GM12865 (cell line): ENCODE measurements at places on chromosomes 11 and 22.

DNA sequence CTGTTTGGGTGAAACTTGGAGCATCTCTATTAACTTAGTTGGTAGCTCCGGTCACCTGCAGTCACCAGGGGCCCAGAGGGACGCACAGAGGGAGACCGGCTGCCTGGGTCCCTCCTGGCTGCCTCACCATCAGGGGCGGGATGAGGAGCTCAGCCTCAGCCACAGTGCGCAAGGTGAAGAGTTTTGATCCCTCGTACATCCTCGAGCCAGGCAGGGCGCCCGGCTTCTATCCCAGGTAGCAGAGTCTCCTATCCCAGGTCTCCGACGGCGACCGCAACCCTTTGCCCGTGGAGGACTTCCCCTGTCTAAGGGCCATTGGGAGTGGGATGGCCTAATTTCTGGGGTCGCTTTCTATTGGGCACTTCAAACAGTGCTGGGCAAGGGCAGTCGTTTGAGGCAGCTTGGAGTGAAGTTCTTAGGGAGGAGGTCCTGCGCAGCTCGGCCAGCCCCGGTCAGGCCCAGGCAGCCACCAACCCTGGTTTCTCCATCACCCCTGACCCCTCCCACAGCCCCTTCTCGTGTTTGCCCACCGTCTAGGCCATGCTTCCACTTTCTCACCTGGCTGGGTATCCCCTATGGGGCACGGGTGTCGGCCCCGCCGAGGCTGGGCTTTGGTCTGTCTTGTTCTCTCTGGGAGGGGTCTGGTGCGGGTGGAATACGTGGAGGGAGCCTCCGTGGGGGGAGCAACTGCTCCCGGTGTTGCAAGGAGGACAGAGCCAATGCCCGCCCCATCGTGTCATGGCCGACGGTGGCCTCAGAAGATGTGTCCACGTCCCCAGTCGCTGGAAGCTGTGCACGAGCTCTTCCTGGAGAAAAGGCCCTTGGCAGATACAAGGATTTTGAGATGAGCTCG, 3.6 kb upstream of the MRGPRG start:
- DNase-seq: no peak

DNA sequence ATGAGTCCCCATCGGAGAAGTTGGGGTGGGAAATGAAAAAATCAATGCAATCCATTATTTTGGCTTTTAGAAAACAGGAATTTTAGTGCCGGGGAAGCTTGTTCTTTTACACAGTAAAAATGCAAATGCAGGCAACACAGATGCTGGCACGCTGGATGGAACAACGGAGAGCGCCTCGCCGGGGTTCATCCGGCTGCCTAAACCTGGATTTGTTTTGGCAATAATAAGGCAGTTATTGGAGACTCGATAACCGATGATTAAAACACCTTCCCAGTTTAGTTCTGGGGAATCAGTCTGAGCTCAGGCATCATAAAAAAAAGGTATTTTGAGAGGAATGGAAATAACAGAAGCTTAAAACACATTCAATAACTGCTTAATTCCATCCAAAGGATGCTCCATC, 2.9 kb downstream of the DSCAML1 start:
- DNase-seq: no peak

- DNase-seq: no peak
Observed at GRCh38 chr22:39926753-39927152, 25.9 kb downstream of the GRAP2 start.

DNA sequence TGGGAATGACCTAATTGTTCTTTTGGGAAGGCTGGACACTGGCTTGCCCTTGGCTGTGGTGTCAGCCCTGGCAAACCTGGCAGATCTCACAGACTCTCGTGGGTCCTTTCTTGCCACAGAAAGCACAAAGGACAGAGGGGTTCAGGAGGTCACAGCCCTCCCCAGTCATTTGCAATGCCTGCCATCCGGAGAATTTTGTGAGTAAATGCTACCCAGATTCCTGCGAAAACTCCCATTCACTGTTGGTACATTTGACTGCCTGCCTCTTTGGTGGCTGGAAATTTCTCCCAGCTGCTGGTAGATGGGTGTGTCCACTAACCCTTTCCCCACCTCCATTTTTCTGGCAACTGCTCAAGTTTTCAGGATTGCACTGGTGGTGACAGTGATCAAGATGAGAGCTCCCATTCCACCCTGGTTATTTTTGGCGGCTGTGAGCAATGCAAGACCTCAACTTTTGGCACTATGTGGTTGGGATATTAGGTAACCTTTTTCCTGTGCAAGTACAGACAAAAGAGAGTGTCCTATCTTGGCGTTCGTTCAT, 155.7 kb downstream of the NAV2 start:
- DNase-seq: no peak

- DNase-seq: no peak
Observed at GRCh38 chr11:28969832-28970231, 861.6 kb downstream of the METTL15 start.

DNA sequence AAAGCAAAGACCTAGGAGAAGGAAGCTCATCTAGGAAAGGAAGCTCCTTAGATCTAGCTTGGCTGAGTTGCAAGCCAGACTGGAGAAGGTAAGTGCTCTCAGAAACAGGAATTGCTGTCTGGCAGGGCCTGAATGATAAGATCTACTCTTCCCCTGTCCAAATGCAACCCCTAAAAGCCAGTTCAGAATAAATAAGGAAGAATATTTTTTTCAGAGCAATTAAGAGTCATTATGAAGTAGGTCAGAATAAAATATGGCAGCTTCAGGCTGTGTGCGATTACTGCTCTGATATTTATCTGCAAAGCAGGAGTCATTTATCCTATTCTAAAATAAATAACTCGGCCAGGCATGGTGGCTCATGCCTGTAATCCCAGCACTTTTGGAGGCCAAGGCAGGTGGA, 82.1 kb downstream of the PIWIL4 start:
- DNase-seq: no peak

GRCh38 chr11:66051766-66052663, at the start of gene SF3B2:
Gene SF3B2, plus strand, starts transcription at chr11:66052364. Its CDS starts 21 bp downstream, at chr11:66052385.
- DNase-seq: peak; percentile 100

GRCh38 chr11:33997584-33998251, 53.8 kb upstream of the CAPRIN1 start:
- DNase-seq: no peak

GRCh38 chr11:106466521-106467080, 389.1 kb downstream of the AASDHPPT start:
- no peak for DNase-seq

- no peak for DNase-seq
Observed at GRCh38 chr22:50436841-50437341, 37.9 kb downstream of the SBF1 start.

GRCh38 chr22:19707347-19708290, 6.7 kb upstream of the SEPTIN5 start:
- DNase-seq: no peak

DNA sequence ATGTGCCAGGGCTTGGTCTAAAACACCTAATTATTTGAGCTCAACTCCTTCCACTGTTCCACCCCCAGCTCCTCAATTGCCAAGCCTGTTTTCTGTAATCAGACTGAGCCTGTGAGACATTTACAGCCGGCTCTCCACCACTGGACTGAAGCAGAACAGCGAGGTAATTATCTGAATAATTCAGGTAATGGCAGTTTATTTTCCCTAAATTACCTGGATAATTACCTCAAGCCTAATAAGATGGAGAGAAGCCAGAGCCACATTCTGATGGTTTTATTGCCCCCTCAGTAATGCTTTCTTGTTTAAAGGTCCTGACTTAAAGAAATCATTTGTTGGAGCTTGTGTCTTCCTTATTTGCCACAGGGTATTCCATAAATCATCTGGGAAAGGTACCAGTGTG, 64.2 kb downstream of the FZD4 start:
- no peak for DNase-seq

- no peak for DNase-seq
Observed at GRCh38 chr11:96329419-96329818, 13.6 kb downstream of the MAML2 start.

DNA sequence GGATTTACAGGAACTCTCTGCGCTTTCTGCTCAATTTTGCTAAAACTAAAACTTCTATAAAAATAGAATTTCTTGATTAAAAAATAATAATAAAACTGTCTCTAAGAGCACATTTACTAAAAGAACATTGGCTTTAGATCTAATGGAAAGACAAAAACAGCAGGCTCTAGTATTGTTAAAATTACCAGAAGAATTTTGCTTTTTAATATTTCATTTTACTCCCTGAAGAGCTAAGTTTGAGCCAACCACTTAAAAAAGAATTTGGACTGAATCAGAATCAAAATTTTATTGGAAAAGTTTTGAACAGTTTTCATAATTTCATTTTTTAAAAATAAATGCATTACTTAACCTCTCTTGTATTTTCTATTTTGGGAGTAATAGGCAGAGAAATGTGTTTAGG, 107.3 kb downstream of the BBOX1 start:
- no peak for DNase-seq

DNA sequence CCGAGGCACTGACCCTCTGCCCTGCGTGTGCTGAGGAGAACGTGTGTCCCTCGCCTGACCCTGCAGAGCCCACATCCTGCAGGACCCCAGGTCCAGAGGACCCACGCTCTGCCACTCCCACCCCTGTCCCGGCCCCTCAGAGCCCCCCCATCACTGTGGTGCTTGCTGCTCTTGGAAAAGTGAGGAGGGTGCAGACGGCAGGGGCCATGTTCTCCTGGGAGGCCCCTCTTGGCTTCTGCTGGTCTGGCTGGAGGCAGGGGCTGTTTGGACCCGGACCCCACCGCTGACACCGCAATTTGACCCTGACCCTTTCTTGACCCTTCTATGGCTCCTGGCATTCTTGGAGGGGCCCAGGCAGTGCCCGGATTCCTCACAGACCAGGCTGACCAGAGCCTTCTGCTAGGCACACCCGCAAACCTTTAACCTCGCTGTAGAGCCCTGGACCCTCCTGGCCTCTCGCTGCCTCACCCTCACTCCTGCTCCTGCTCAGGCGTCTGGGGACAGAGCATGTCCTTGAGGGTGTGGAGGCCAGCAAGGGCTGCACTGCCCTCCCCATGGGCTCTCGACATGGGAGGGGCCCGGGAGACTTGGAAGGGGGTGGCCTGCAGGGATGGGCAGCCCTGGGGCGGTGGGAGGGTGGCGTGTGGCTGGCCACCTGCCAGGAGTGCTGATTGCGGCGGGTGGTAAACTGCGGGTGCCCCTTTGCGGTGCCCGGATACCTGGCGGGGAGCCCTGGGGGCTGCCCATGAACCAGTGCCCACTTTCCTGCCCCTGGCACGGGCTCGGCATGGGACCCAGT, 37.0 kb upstream of the MUC5AC start:
- no peak for DNase-seq

GRCh38 chr22:45009606-45010531, at the start of gene PHF21B:
Gene PHF21B, minus strand, starts transcription at chr22:45010005. Its CDS starts 456 bp downstream, at chr22:45009549.
- DNase-seq: peak; percentile 40

GRCh38 chr11:80559942-80560341, 1119.1 kb upstream of the TENM4 start:
- no peak for DNase-seq

DNA sequence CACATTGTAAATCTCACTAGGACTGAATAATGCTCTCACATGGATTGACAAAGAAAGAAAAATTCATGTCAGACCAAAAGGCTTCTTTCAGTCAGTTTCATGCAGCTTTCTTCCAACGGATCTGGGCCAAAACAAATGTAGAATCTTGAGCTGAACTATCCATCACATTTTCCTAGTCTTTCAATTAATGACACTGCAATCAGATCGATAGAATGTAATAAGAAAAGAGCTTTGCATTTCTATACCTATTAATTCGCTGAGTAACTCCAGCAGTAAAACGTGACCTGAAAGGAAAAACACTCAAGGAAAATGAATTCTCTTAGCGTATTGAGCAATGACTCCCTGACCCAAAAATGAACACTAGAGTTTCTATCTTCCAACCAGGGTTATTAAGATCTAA, 194.8 kb upstream of the BLID start:
- DNase-seq: no peak

DNA sequence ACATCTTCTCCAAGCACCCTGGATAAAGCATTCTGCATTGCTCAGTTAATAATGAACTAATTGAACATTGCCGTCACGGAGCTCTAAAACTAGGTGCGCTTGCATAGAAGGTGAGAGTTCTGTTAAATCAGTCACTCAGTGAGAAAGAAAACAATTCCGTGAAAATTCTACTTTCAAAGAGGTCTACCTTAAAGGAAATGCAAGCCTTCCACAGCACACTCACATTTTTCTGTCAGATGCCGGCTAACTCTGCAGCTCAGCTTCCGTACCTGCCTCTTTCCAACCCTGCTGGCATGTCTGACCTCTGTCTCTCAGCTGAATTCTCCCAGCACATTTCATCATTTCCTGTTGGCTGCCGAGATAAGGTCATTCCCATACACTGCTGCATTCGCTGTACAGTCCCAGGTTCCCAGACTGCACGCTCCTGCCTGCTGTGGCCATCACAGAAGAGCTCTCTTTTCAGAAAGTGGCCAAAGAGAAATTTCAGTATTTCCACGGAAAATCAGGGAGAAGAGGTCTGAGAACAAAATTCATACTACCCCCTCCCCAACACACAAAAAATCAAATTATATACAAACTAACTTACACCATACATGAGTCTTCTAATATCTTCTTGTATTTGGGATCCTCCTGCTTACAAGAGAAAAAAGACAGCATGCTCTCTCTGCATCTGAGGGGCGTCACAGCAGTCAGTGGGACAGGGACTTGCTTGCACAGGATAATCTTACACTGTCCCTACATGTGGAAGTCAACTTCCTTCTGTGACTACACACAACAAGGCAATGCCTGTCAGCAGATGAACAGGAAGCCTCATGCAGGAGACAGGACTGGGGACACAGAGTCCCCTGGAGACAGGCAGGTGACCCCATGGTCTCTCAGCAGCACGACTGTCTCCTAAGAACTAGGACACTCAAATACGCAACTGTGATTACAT, 55.1 kb downstream of the PACSIN2 start:
- no peak for DNase-seq

- DNase-seq: no peak
Observed at GRCh38 chr11:12680940-12681258, 6.7 kb downstream of the TEAD1 start.

- DNase-seq: no peak
Observed at GRCh38 chr11:32436751-32437494, 1.6 kb upstream of the WT1 start.

DNA sequence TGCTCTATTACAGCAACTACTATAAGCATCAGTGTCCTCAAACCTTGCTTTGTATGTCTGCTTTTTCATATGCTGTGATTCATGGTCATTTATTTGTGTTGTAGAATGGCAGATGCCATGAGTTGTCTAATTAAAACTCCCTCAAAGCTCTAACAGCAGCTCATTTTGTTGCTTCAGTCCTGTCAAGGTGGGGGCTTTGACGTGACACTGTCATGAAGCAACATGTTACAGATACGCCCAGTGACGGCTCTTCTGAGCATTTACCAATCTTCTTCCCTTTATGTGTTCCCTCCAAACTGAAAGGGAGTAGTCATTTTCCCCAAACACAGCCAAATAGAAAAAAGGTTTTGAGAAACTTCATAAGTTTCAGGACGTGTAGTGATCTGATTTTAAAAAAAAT, 106.7 kb downstream of the DBX1 start:
- DNase-seq: no peak

GRCh38 chr22:48173773-48174160, 1411.3 kb downstream of the TBC1D22A start:
- DNase-seq: no peak

DNA sequence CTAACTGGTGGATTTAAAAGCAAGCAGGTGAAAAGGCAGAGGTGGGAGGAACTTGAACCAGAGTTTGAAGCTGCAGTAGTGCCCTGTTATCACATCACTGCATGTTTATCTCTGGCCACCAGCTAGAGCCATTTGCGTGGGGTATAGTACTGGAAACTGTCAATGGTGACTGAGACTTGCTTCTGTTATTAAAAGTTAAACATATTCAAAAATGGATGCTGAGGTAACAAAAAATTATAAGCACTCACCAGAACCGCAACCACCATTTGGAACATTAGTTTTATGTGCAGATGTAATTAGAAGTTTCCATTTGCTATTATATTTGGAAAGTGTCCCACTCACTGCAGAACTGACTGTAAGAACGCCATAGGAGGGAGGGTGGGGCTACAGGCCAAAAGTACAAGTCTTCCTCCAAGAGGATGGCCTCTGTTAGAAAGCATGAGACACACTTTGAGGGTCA, 1.2 kb upstream of the CD59 start:
- no peak for DNase-seq
